Activated CD4-positive, alpha-beta memory T cell treated with anti-CD3 and anti-CD28 coated beads, Interleukin-2, amount 10 ng/mL, durations not matched to agents 7 days and 5 days (primary cell): ENCODE measurements at places on chromosomes 7 and 10. TPM values are rescaled to one million over a fixed set of nuclear protein-coding genes. Genes with fewer than 3 reads are reported as not detected.

DNA sequence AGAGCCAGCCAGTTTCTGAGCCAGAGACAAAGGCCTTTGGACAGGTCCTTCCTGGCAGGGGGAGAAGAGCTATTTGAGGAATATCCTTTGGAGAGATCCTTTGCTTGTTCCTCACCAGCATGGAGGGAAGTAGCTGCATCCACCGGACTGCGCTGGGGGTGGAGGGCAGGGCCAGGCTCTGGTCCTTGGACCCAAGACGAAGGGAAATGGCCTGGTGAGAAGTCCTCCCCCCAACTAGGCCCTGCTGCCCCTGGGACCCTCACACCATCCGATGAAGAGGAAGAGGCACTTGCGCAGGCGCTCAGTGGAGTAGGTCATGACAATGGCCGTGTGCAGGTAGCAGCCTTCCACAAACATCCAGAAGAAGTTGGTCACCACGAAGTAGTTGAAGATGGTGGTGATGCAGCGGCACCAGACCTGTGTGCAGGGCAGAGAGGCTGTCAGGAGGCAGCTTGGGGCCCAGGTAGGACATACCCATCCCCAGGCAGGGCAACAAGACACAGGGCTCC is 19.8 kb downstream of the CRHR2 start:
- DNase-seq, result no peak

- no peak for DNase-seq
Observed at GRCh38 chr10:116614796-116615195, 6.0 kb upstream of the PNLIPRP2 start.

- no peak for DNase-seq
Observed at GRCh38 chr10:62473241-62473640, 99.1 kb downstream of the ZNF365 start.

- DNase-seq, result no peak
Observed at GRCh38 chr10:12476656-12477055, 127.3 kb downstream of the CAMK1D start.

Gene VPS41
- 54.8 TPM for total RNA-seq

Gene DENND2A
- total RNA-seq, result not detected

Gene CHAT
- total RNA-seq, result not detected

DNA sequence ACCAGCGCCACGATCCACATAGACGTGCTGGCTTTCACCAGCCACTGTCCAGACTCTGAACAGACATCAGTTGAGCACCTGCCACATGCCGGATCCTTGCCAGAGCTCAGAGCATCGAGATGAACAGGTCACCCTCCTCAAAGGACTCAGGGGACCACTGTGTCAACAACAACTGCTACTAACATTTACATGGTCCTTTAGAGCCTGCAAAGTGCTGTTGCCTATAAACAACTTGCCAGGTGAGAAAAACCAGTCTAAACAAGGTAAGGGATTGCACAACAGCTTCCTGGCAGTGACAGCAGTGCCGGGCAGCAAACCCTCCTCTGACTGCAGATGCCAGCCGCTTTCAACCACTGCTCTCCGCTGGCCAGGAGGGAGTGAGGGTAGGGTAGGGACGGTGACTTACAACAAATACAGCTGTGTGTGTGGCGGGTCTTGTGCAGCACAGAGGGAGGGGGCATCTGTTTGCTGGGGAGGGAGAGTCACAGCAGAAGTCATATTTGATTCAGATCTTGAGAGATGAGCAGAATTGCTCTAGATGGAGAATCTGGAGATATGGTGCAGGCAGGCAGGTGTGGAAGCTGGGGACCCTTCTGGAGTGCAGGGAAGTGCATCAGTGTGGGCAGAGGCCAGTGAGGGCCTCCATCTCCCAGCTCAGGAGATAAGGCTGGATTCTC is 32.8 kb upstream of the RHEB start:
- DNase-seq, result no peak

Gene OR2A42
- not detected for total RNA-seq

Gene ITGA8
- not detected for total RNA-seq

Gene NRCAM
- not detected for total RNA-seq

Gene CYP3A4
- total RNA-seq, result not detected

Gene COL28A1
- total RNA-seq, result not detected

DNA sequence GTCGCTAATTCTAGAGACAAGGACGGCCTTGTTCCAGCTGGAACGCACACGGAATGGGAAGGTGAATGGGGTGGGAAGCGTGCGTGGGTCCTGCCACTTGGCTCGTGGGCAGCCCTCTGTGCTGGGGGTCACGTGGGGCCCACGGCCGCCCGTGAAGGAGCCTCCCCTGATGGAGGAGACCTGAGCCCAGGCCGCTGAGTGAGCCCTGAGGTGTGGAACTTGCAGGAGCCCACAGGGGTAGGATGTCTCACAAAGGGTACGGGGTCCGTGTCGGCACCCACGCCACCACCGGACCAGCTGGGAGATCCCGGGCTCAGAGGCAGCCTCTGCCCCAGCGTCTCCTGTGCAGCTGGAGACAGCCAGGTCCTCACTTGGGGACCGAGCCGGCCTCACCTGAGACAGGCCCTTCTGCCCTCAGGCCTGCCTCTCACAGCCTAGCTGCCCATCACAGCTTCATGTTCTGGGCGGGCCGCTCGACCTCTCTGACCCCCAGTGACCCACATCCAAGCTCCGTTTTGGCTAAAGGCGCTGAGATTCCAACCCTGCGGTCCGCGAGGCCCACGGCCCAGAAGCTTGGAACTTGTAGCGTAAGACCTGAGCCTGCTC is 84.8 kb downstream of the FOXL3 start:
- DNase-seq, result no peak
